Activated CD8-positive, alpha-beta T cell treated with anti-CD3 and anti-CD28 coated beads for 36 hours (primary cell): ENCODE measurements at places on chromosomes 12 and 14. TPM values are rescaled to one million over a fixed set of nuclear protein-coding genes. Genes with fewer than 3 reads are reported as not detected.

BICDL1 gene
- total RNA-seq = 107 TPM

DNA sequence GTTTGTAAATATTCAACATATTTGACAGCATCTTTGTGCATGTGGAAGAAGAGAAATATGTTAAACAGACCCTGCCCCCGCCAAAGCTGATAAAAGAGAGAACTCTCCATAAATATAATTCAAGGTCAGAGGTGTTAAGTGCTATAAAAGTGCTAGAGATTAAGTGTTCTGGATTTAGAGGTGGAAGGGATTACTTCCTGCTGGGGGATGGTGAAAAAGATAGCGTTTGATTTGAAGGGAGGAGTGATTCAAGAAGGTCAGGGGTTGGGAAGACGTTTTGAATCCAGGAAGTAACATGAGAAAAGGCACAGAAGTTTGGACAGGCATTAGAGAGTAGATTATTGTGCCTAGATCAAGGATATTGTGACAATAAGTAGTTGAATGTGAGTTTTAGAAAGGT lies 30.2 kb downstream of the RIC8B start:
- H3K4me3 ChIP-seq = no peak overlapping the region
- H3K4me1 ChIP-seq = peaks cover 4% of the 10 kb centered on the region
- no peak for DNase-seq
- peaks cover 13% of the 10 kb centered on the region for H3K36me3 ChIP-seq
- no peaks in the 10 kb centered on the region for H3K27me3 ChIP-seq

DNA sequence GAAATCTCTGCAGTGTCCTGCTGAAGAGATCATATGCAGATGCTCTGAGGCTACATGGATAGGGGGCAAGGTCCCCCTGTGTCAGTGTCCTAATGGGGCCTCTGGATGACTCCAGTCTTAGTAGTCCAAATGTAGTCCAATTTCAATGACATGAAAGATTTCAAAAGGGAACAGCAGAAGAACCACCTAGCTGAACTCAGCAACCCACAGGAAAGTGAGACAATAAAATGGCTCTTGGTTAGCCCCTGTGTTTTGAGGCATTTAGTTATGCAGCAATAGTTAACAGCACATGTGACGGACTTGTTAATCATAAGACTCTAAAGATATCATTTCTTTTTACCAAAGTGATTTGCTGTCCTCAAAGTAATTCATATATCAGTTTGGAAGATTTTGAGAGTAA lies 22.7 kb downstream of the CCDC198 start:
- no peak overlapping the region for H3K4me3 ChIP-seq
- H3K4me1 ChIP-seq = no peaks in the 10 kb centered on the region
- H3K27me3 ChIP-seq = peaks cover 1% of the 10 kb centered on the region
- DNase-seq = no peak
- no peaks in the 10 kb centered on the region for H3K36me3 ChIP-seq

DNA sequence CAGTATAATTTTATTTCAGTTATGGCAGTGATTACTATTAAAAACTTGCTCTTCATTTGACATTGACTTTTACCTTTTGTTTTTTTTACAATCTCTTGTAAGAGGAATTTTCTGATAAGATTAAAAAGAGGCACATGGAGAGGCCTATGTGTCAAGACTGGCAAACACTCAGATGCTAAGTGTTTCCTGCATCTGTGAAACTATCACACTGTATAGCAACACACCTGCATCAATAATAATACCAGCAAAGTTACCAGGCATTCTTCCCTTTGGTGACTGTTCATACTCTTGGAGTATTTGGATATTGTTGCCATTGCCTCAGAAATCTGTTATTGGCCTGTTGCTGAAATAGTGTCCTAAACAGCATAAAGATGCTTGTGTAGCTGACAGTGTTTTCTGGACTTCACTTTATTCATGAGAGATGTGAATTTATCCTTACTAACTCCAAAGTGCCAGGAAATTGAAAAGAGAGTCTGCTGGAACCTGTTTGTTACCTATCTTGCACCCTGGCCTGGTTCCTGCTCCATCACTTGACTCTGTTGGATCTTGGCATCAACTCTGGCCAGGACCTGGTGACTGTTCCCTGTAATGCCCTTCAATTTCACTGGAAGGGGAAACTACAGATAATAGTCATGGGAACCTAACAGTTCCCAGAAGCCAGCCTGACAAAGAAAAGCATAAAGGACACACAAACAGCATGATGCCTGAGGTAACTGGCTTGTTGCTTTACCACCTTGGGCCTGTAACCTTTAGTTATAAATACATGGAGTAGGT lies 19.8 kb downstream of the SLC16A7 start:
- no peaks in the 10 kb centered on the region for H3K27me3 ChIP-seq
- H3K4me1 ChIP-seq = peaks cover 34% of the 10 kb centered on the region
- no peak overlapping the region for H3K27ac ChIP-seq
- no peak overlapping the region for H3K4me3 ChIP-seq
- H3K36me3 ChIP-seq = peaks cover 38% of the 10 kb centered on the region

DNA sequence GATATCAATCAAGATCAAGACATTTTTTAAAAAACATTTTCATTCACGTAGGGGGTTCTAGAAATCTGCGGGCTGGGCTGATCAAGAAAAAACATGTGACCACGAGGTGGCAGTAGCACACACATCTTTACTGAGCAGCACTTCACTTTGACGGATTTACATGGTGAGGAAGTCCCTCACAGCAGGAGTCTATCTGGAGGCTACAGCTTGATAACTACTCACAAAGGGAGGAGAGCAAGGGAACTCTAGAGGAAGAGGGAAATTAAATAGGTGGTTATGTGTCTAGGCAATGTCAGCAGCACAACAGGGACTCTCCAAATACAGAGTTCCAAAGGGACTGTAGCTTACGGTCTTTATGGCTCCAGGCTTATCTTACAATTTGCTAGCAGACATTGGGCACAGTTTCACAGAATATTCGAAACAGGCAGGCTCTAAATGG lies 248.1 kb downstream of the DPY19L2 start:
- H3K27ac ChIP-seq = no peak overlapping the region
- DNase-seq = peak; percentile 70
- no peaks in the 10 kb centered on the region for H3K36me3 ChIP-seq
- H3K4me1 ChIP-seq = no peaks in the 10 kb centered on the region

DNA sequence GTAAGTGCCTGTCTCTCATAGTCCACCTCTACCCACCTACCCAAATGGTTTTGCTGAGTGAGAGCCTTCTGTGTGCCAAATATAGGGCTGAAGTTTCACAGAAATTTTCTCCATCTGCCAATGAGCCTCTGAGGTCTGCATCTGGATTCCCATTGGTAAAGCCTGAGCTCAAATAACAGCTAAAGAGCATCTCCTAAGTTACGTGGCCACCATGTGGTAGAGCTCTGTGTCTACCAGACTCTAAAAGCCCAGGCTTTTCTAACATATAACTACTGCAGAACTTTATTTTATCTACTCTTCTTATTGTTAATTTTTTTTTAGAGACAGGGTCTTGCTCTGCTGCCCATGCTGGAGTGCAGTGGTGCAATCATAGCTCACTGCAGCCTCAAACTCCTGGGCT lies 16.0 kb downstream of the AMDHD1 start:
- H3K36me3 ChIP-seq = no peaks in the 10 kb centered on the region
- DNase-seq = no peak
- no peak overlapping the region for H3K4me3 ChIP-seq
- H3K27ac ChIP-seq = no peak overlapping the region
- H3K4me1 ChIP-seq = no peaks in the 10 kb centered on the region

GRCh38 chr12:52437508-52437907 lies 3.3 kb upstream of the KRT75 start:
- no peak for DNase-seq
- H3K4me1 ChIP-seq = no peaks in the 10 kb centered on the region
- no peak overlapping the region for H3K27ac ChIP-seq
- no peaks in the 10 kb centered on the region for H3K36me3 ChIP-seq
- H3K27me3 ChIP-seq = peaks cover 14% of the 10 kb centered on the region

DNA sequence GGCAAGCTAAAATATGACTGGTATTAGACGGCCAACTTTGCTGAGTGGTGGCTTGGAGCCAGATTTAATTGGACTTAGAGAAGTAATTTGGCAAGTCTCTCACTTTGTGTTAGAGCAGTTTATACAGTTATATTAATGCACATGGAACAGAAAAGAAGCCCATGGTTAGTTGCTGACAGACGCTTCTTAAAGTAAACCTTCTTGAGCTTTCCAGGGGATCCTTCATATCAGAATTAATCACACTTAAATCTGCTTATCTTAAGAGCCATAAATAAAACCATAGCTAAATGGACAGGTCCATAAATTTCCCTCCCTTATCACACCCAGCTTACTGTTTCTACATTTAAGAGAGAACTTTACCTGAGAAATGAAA lies 9.6 kb downstream of the GSG1 start:
- peaks cover 23% of the 10 kb centered on the region for H3K4me1 ChIP-seq
- DNase-seq = no peak
- H3K36me3 ChIP-seq = no peaks in the 10 kb centered on the region
- no peak overlapping the region for H3K27ac ChIP-seq

GRCh38 chr12:3896801-3897351 lies 23.7 kb upstream of the PARP11 start:
- peaks cover 4% of the 10 kb centered on the region for H3K36me3 ChIP-seq
- peak overlapping the region; percentile 86 for H3K27ac ChIP-seq
- no peak overlapping the region for H3K4me3 ChIP-seq
- H3K27me3 ChIP-seq = no peaks in the 10 kb centered on the region
- H3K4me1 ChIP-seq = peaks cover 34% of the 10 kb centered on the region

- no peak overlapping the region for H3K27ac ChIP-seq
- no peak for DNase-seq
These were observed 183.3 kb upstream of the LMO3 start for GRCh38 chr12:16789204-16789790.

DNA sequence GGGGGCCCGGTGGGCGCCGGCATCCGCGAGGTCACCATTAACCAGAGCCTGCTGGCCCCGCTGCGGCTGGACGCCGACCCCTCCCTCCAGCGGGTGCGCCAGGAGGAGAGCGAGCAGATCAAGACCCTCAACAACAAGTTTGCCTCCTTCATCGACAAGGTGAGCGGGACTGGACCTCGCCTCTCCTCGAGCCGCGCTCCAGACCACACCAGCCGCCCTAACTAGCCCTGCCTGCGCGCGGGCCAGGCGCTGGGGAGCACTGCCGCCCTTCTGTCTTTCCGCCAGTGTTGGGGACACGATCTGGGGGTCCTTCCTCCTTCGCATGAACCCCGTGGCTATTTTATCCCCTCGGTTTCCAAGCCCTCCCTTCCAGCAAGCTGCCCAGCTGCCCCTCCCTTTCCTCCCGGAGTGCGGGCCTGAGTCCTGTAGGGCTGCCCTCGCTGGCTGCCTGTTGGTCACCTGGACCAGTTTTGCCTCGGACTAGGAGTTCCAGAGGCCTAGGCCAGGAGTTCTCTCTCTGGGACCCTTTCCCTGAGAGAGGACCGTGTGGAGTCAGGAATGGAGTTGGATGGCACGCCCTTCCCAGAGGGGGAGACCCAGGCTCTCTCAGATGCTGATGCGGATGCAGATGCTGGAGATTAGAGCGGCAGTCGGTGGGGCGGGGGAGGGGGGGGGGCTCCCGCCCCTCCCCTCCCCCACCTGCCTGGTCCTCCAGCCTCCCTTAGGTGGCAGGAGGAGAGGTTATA lies 592 bp downstream of the KRT7 start:
- H3K27me3 ChIP-seq = peaks cover 49% of the 10 kb centered on the region
- no peaks in the 10 kb centered on the region for H3K36me3 ChIP-seq
- H3K27ac ChIP-seq = no peak overlapping the region
- DNase-seq = no peak
- no peaks in the 10 kb centered on the region for H3K4me1 ChIP-seq
- no peak overlapping the region for H3K4me3 ChIP-seq

GRCh38 chr12:131279281-131279921 lies 325.7 kb downstream of the ADGRD1 start:
- no peak overlapping the region for H3K27ac ChIP-seq
- H3K36me3 ChIP-seq = no peaks in the 10 kb centered on the region
- H3K4me1 ChIP-seq = no peaks in the 10 kb centered on the region

TMX1 gene
- total RNA-seq = 53.6 TPM

RD3L gene
- total RNA-seq = not detected

GRCh38 chr14:73467377-73467776 lies 9.0 kb upstream of the NUMB start:
- H3K4me3 ChIP-seq = peak overlapping the region; percentile 56
- no peaks in the 10 kb centered on the region for H3K27me3 ChIP-seq
- peaks cover 52% of the 10 kb centered on the region for H3K4me1 ChIP-seq
- DNase-seq = peak; percentile 89

GRCh38 chr12:107884769-107885694 lies 110.5 kb downstream of the ASCL4 start:
- DNase-seq = peak; percentile 69
- H3K4me3 ChIP-seq = no peak overlapping the region
- peaks cover 10% of the 10 kb centered on the region for H3K27me3 ChIP-seq
- H3K27ac ChIP-seq = no peak overlapping the region
- H3K36me3 ChIP-seq = no peaks in the 10 kb centered on the region
- no peaks in the 10 kb centered on the region for H3K4me1 ChIP-seq

ETFBKMT gene
- total RNA-seq = 0.99 TPM

DNA sequence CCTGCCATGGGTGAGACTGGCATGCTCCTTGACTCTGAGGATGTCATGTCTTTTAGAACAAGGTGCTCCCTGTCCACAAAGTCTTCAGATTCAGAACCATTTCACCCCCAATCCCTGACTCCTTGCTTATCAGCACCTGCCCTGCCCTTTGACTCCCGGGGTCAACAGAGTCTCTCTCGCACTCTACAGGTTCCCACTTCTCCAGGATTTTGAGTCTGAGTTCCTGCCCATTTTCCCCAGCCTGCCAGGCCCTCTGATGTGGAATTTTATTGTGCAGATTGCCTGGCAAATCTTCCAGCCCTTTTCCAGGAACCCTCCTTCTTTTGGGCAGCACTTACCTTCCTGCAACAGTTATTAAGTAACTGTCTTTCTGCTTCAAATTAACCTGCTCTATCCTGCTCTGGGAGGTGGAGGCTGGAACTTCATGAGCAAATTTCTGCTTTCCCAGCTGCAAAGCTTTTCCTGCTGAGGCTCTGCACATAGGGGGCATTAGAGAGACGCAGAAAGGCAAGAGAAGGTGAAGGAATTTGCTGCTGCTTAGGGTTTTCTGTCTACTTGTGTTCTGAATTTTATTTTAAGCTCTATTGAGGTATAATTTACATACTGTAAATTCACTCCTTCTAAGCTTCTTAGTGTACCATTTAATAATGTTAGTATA lies 259.1 kb downstream of the PCNX1 start:
- no peak overlapping the region for H3K4me3 ChIP-seq
- no peak overlapping the region for H3K27ac ChIP-seq
- DNase-seq = no peak
- H3K27me3 ChIP-seq = peaks cover 11% of the 10 kb centered on the region

DNA sequence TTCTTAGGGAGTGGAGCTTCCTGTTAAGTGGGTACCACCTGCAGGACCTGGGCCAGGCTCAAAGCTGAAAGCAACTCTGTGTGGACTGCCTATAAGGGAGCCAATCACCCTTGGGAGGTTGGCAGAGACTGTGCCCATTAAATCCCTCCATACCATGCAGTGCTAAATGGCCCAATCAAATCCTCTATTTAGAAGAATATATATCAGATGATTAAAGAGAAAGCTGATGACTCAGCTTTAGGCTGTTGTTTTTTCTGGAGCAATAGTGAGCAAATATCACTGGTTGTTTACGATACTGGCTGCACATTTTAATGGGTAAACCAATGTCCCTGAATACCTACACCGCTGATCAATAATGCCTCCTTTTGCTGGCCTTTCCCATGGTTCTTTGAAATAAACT lies 101.3 kb downstream of the TMX1 start:
- no peak overlapping the region for H3K4me3 ChIP-seq
- no peaks in the 10 kb centered on the region for H3K4me1 ChIP-seq
- H3K36me3 ChIP-seq = no peaks in the 10 kb centered on the region
- no peaks in the 10 kb centered on the region for H3K27me3 ChIP-seq

- no peaks in the 10 kb centered on the region for H3K36me3 ChIP-seq
- DNase-seq = no peak
- H3K27me3 ChIP-seq = no peaks in the 10 kb centered on the region
- no peaks in the 10 kb centered on the region for H3K4me1 ChIP-seq
- H3K4me3 ChIP-seq = no peak overlapping the region
- no peak overlapping the region for H3K27ac ChIP-seq
These were observed 132.2 kb upstream of the TMTC2 start for GRCh38 chr12:82554529-82554928.

SLC8A3 gene
- total RNA-seq = 0.54 TPM

WNT1 gene
- not detected for total RNA-seq
